ENCODE measurements at places on chromosomes 4 and X.

- peak; percentile 38 for DNase-seq
These were observed 13.3 kb downstream of the CETN2 start for GRCh38 chrX:152817078-152817764.

DNA sequence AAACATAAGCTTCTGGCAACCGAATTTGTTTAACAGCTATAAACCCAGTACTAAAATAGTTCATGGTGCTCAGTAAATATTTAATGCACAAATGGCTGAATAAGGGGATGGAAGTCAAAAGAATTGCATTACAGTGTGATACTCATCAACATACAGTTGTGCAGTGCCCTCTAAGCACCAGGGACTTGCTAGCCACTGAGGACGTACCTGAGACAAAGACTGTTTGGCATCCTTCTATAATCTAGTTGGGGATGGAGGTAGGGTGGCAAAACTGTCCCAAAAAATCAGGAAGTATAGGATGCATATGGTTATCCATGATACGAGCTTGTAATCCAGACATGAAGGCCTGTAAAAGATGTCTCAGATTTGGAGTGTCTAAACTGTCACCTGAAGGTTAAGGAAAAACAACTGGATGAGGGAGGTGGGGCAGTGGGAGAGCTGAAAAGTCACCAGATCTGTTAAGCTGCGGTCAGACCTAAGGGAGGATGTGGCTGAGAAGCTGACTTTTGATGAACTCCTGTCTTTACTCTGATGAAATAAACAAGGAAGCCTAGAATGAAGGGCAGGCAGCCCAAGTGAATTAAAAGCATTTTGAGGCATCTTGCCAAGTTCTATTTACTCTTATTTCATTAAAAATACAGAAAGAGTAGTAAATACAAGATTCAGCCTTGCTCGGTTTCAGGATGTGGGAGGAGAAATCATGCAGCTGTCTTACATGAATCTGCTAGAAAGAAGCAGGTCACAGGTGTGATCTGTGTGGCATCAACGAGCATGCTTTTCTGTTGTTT, 12.0 kb upstream of the CD38 start:
- no peak for DNase-seq

GRCh38 chrX:32745323-32745722, 466.0 kb downstream of the DMD start:
- DNase-seq, result no peak

DNA sequence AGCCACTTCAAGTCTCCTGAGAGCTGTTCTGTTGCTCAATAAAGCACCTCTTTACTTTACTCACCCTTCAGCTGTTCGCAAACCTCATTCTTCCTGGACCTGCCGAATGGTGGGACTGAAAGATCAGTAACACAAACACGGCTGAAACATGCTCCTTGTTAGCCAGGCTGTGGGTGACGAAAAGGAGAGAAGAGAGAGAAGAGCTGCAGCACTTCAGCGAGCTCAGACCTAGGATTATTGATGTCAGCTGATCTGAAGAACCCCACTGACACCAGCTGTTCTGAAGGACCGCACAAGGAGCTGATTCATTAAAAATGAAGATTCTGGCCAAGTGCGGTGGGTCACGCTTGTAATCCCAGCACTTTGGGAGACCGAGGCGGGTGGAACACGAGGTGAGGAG, 2020.0 kb upstream of the ADGRL3 start:
- DNase-seq, result no peak

DNA sequence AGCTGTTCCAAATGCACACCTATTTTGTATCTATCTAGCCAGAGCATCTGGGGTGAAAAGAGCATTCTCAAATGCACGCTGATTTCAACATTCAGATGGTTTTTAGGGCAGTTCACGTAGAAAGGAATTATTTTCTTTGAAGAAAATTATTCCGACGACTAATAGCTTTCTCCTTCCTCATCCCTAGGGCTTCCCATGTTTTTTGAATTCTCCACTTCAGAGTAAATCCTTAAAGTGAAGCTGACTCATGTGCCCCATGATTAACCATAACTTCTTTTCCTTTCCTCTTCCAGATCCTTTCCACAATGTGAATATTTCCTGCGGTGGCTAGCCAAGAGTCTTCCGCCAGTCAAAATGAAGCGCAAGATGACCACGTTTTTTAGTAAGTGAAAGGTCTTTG, 86.7 kb upstream of the PDHA1 start:
- DNase-seq, result no peak

GRCh38 chr4:140081641-140082390, 72.2 kb downstream of the MAML3 start:
- no peak for DNase-seq

DNA sequence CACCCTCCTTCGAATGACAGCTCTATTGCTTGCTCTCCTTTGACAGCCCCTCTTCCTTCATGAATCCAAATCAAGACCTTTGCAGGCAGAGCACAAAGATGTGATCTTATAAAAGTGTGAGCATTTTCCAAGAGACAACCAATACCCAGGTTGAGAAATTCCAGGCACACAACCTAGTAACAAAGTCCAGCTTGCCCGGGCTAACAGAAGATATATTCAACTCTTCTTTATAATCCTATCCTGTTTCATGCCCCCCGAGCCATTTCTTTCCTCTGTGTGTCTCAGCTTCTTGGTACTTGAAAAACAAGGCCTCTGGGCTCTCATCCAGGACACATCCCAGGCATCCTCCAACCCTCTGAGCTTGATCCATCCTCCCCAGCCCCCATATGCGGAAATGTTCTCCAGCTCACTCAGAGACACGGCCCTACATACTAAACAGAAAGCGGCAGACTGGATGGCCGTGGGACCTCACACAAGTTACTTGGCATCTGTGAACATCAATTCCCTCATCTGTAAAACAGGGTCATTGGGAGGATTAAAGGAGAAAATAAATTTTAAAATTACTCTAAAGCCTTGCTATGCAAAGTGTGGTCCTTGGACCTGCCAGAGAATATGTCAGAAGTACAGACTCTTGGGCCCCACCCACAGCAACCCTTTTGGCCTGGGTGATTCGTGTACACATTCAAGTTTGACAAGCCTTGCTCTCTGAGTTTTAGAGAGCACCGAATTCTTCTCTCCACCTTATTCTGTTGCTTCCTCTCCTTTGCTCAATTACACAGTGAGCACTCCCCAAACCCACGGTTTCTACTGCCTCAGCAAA, 627.0 kb downstream of the BCOR start:
- no peak for DNase-seq

- DNase-seq, result peak; percentile 54
These were observed 2.3 kb downstream of the DUSP9 start for GRCh38 chrX:153649178-153649914.

DNA sequence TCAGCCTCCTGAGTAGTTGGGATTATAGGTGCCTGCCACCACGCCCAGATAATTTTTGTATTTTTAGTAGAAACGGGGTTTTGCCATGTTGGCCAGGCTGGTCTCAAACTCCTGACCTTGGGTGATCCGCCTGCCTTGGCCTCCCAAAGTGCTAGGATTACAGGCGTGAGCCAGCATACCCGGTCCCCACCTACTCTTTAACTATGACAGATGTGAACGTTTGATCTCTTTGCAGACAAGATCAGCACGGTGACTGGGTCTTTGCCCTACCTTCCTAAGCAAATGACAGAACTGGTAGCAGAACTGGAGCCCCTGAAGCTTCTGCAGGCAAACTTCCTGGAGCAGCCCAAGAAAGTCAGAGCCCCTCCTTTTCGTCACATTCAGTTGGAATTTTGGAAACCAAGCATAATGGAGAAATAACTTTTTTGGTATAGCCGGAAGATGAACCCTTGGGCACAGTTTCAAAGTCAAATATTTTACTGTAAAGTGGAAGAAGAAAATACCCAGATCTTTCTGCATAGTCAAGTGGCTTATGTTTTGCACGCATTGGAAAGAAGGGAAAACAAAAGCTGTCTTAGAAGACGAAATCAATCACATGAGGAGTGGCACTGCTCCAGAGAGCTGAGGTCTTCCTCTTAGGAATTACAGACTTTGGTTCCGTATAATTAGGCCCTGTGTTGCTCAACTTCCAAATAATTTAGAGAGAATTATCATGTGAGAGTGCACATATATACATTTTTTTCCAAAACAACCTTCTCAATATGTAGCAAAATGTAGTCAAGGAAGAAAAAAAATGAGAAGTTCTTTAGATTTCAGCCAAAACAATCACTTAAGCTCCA, 90.6 kb downstream of the SORBS2 start:
- DNase-seq, result no peak

GRCh38 chr4:116358633-116359222, 726.6 kb downstream of the TRAM1L1 start:
- DNase-seq, result peak; percentile 45

DNA sequence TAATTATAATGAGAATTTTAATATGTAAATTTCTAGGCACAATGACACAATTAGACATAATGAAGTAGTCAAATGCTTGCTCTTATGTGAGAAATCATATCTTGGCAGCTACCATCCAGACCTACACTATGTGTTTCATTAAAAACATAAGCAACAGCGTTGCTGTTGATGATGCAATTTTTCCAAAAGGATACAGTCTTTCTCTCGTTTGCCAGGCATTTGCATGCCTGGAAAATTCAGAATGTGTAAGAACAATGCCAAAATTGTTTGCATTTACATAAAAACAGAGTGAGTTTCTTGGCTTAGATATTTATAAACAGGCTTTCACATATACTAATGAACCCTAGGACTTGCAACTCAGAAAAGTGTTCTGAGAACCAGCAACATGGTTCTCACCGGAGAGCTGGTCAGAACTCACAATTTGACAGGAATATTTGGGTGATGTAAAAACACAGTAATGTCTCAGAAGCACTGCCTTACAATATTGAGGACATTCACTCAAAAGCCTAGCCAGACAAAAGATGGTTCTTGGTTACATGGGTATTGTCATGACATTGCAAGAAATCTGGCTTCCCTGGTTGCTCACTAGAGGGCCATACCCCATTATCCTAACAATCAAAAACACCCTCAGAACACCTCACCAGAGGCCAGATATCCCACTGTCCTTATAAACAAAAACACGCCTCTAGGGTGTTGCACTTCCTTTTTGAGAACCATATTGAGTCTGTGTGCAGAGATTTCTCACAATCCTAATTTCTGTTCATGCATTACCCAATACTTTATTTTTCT, 1029.0 kb upstream of the AGA start:
- DNase-seq, result no peak

DNA sequence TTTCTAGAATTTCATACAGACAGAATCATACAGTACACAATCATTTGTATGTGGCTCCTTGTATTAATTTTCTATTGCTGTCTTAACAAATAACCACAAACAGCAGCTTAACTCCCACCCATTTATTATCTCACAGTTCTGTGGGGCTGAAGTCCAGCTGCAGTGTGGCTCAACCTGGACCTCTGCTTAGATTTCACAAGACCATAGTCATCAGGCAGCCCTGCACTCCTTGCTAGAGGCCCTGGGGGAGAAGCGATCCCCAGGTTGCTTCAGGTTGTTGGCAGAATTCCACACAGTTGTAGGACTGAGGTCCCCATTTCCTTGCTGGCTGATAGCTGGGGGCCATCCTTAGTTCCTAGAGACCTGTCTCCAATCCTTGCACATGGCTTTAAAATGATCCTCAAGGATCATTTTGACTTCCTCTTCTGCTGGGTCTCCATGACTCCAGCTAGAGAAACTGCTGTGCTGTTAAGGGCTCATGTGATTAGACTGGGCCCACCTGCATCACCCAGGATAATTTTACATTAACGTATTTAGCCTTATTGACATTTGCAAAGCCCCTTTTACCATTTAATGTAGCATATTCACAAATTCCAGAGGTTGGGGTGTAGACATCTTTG, 60.9 kb upstream of the SMAD1 start:
- no peak for DNase-seq

DNA sequence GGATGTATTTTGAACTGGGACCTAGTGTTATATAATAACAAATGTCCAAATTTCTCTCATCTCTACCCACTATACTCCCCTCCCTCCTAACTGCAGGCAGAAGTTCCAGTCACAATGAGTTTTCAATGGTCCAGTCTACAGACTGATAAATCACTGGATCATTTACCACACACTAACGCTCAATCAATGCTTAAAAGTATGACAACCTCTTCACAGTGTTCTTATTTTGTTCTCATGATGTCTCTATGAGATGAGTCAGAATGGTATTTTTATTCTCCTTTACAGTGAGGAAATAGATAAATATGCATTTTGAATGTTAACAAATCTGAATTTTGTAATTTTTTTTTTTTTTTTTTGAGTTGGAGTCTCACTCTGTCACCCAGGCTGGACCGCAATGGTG, 83.7 kb upstream of the ETNPPL start:
- no peak for DNase-seq

- DNase-seq, result no peak
These were observed 69.8 kb downstream of the GBA3 start for GRCh38 chr4:22762548-22762947.

DNA sequence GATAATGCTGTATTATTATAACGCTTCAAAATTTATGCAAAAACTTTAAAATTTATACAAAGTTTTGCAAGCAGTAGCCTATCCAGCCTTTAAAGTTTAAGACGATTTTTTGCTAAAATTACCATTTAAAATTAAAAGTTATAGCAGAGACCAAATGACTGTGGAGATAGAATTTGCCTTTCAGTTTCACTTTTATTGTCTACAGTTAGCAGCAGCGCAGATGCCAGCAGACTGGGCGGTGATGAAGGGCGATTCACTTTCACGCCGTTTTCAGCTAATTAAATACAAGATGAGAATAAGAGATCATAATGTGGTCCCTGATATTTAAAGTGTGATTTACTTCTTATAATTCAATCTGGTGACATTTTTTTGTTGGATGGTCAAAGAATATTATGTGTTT, 1381.5 kb upstream of the ADGRL3 start:
- no peak for DNase-seq

- no peak for DNase-seq
These were observed 1102.0 kb downstream of the C4orf33 start for GRCh38 chr4:130197946-130198345.

- DNase-seq, result no peak
These were observed 51.9 kb upstream of the ADAD1 start for GRCh38 chr4:122326908-122327307.

DNA sequence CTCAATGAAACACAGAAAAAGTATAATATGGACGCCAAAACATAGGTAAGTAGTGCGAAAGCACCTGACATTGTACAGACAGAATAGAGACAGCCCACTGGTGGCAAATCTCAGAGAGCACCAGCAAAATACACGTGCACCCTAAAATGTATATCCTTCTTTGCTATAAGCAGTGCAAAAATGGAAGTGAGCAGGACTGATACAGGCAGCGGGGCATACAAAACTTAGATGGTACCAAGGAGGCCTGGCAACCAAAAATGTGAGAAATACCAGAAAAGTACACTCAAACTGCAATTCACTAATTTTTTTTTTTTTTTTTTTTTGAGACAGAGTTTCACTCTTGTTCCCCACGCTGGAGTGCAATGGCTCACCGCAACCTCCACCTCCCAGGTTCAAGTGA, 63.9 kb downstream of the EIF4E start:
- no peak for DNase-seq

- no peak for DNase-seq
These were observed 268.6 kb upstream of the IGFBP7 start for GRCh38 chr4:57378766-57379165.

- peak; percentile 65 for DNase-seq
These were observed 126.8 kb downstream of the KLHL8 start for GRCh38 chr4:87093443-87094123.

- peak; percentile 1 for DNase-seq
These were observed 84.3 kb downstream of the NBDY start for GRCh38 chrX:56813318-56813837.

Measured in SW480 (cell line).